ENCODE measurements at places on chromosomes 6 and 20. TPM values are rescaled to one million over a fixed set of nuclear protein-coding genes. Genes with fewer than 3 reads are reported as not detected.

Gene MUC22
- total RNA-seq: not detected

Gene LTA
- total RNA-seq: 12.5 TPM

Gene ATAT1
- total RNA-seq: 6.9 TPM

Gene CD164
- 210 TPM for total RNA-seq

Gene VWA7
- 1.6 TPM for total RNA-seq

Gene BPIFB4
- not detected for total RNA-seq

DNA sequence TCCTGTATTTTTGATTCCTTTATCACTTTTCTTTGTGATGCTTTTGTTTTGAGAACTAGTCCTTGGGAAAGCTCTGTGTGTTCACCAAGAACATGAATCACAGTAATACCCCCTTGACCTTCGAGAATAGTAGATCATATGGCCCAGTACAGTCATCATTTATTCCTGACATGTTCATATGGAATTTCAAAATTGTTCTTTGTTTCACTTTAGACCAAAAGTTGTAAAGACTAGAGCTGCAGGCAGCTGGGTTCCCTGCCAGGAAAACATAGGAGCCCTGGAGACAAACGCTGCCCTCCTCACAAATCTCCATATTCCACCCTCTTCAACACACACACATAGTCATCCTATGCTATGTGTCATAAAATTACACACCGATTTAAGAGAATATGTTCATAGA lies 621.2 kb upstream of the EYS start:
- no peak for DNase-seq

GRCh38 chr6:75480425-75480824 lies 13.2 kb downstream of the FILIP1 start:
- no peak for DNase-seq

- DNase-seq: peak; percentile 42
Observed at GRCh38 chr20:36574366-36575135, 1.2 kb downstream of the TGIF2 start.

DNA sequence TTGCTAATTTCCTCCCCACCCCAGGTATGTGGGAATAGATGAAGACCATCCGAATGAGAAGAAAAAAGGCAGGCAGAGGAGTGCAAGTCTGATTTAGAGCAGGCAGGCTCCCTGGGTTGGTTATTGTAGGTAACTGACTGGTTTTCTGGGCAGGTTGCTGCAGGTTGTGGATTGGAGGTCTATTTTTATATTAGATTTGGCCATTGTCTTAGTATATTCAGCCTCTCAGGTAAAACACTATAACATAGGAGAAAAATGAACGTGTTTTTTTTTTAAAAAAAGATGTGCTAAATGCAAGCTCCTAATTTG lies 492 bp upstream of the TBC1D7 start:
- DNase-seq: no peak

DNA sequence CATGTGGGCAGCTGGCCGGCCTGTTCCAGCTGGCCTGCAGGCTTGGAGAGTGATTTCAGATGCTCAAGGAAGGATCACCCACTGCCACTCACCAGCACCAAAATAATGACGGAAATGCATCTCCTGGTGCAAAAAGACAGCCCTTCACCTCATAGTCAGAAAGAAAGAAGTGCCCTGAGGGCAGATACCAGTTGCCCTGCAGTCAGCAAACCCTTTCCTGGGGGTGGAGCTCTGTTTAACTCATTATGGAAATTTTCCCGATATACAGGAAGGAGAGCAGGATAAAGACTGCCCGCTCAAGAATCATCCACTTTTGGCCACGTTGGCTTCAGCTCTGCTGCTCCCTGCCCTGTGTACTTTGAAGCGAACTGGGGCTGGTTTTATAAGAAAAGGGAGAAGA lies 127.9 kb downstream of the GRM4 start:
- no peak for DNase-seq

DNA sequence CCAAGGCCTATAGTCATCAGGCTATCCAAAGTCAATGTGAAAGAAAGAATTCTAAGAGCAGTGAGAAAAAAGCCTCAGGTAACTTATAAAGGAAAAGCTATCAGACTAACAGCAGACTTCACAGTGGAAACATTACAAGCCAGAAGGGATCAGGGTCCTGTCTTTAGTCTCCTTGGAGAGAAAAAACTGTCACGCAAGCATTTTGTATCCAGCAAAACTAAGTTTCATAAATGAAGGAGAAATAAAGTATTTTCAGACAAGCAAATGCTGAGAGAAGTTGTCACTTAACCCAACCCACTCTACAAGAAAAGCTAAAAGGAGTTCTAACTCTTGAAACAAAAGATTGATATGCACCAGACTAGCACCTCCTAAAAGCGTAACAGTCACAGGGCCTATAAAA lies 28.1 kb downstream of the CITED2 start:
- no peak for DNase-seq
